NCI-H1694 (cell line): ENCODE measurements at places on chromosomes 2 and 18.

DNA sequence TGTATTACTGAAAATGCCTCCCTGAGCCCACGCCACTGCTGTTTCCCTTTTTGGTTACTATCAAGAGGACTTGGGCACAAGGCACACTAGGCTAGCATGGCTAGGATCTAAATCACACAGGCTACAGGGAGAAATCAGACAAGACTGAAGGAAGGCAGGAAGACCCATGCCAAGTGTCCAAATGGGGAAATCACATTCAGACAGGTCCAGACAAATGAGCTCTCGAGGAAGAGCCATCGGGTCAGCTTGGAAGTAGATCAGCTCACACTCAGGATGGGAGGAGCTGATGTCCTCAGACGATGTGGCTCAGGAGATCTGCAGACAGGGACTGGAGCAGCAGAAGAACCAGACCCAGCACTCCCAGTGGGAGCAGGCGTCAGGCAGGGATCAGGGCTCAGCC is 113.2 kb downstream of the COL6A3 start:
- DNase-seq = no peak

DNA sequence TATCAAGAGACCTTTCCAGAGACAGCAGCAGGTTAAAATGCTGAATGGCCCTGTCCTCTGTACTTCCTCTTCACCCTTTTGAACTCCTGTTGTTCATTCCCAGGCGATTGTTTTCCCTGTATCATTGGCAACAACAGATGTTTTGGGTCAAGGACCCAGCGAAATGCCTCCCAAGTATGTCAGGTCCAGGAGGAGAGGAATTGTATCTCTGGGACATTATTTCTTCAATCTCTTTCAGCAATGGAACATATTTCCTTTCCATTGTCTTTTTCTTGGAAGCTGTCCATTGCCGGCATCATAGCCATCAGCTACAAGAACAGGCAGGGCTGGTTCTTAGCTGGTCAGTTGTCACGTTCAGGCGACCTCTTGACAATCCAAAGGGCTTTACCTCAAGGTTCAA is 76.2 kb downstream of the NRP2 start:
- no peak for DNase-seq

GRCh38 chr2:216246766-216247165 is 125.5 kb downstream of the MARCHF4 start:
- DNase-seq = peak; percentile 40

DNA sequence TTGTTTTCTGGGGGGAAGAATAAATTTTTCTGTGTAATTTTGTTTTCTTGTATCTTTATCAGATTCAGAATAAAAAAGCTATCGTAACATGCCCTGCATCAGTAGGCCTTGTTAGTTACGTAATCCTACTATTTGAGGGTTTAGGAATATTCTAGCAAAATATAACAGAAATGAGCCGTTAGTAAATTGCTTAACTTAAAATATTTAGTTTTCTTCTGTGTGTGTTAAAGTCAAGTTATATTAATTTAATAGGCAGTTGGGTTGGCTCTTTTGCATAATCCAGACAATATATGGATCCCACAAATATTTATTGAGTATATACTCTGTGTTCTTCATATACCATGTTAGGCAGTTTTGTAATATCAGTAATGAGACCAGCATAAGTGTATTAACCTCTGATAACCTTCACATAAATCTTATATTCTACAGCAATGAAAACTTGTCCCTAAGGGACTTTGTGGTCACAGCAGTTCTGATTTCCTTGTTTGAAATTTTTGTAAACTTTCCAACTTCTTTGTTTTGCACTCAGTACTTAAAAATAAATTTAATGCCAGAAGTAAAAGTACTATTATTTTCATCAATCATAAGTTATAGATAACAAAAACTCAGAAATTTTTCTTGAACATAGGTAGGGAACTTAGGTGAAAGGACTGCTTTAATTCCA is 151.9 kb downstream of the FMNL2 start:
- no peak for DNase-seq

GRCh38 chr2:129004485-129004884 is 685.8 kb upstream of the HS6ST1 start:
- DNase-seq = no peak
